ENCODE measurements at places on chromosomes 4 and X.

DNA sequence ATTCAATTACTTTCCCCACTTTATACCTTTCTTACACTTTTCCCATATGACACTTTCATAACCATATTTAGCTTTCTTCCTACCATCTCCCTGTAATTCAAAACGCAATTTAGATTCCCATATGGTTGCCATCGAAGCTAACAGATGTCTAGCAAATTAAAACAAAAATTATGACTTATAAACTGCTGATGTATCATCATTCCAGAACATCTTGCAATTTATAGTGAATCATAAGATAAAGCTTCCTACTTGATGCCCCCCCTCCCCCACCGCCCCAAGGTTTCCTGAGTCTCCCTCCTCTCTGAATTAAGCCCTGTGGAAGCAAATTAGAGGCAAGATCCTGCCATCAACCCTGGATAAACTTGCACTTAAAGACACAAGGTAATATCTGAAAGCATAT, 5.4 kb downstream of the TSPAN5 start:
- no peak for DNase-seq

DNA sequence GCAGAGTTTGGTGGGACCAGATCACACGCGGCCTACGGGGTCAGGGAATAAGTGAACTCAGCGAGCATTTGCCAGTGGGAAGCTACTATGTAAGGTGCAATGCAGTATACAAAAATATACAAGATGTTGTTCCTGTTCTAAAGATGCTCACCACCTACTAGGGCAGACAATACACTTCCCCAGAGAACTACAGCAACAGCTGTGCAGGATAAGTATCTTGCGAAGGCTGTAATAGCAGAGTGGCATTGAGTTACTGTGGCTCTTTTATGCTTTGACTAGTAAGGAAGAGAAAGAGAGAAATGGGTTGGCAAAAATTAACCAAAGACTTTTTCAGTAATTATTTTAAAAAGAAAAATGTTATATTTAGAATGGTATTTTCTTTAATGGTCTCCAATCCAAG, 61.2 kb downstream of the CDS1 start:
- no peak for DNase-seq

- no peak for DNase-seq
Observed at GRCh38 chr4:40840255-40840984, 90.7 kb downstream of the NSUN7 start.

- no peak for DNase-seq
Observed at GRCh38 chrX:56947699-56948098, 47.6 kb downstream of the SPIN3 start.

GRCh38 chr4:833731-834367, 7.9 kb upstream of the CPLX1 start:
- no peak for DNase-seq

- DNase-seq, result no peak
Observed at GRCh38 chr4:24743206-24743605, 52.2 kb upstream of the SOD3 start.

GRCh38 chrX:114038358-114038757, 545.5 kb upstream of the HTR2C start:
- no peak for DNase-seq

DNA sequence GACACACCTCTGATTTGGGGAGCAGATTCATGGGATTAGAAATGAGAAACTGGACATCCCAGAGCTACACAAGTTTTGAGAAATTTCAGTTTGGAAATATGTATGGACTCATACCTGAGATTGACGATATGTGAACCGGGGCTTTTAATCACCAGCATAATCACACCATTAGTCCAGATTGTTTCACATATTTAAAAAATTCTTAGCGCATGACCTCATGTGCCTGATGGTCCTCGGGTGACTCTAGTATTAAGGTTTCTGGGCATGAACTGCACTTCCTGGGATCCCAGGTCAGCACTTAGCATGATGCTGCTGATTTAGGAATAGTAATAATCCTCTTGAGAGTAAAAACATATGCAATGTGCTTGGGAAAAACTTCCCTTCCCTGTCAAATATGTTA, 91.9 kb upstream of the BCOR start:
- DNase-seq, result no peak

GRCh38 chr4:7734651-7735260, 204.9 kb downstream of the AFAP1 start:
- no peak for DNase-seq

DNA sequence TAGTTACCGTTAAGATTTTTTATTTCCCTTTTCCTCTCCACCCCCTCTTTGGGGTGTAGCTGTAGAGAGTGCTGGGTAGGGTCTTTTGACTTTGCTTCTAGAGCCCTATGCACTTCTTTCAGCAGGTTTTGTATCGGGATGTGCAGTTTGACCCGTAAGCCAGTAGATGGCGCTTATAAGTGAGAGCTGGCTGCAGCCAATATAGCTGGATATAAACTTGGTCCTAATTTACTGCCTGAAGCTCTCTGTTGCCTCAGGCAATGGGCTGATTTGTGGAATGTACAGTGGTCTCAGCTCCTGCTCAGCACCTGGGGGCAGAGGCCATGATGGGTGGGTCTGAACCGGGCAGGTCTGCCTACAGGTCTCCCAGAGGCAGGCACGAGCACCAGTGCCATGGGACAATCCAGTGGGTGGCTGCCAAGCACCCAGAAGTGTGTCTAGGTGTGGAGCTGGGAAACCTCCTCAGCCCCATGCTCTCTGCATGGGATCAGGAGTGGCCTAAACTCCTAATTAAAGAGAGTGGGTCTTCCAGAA, 146.5 kb downstream of the SPANXN1 start:
- DNase-seq, result no peak

All from activated effector memory CD4-positive, alpha-beta T cell treated with Interleukin-2 at 50 U/mL for 16 hours (primary cell).